ENCODE measurements at places on chromosomes 16 and 17.

- DNase-seq, result peak; percentile 71
These were observed 125.3 kb downstream of the FTO start for GRCh38 chr16:53829186-53829747.

DNA sequence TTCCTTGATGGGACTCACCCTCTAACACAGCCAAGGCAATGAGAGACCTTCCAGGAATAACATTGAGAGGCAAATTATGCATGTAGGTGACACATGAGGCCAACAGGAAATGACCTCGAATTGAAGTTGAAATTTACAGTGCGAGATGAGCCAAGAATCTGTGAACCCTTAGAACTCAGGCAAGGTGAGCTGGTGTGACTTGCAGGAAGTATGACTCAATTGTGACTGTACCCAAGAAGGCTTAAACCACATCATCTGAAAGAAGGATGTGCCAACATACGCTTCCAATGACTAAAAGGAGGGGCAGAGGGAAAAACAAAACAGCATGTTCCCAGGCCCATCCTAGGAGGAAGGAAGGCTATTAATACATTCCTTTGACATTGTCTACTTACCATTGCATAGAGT, 44.8 kb downstream of the PITPNC1 start:
- DNase-seq, result peak; percentile 98

DNA sequence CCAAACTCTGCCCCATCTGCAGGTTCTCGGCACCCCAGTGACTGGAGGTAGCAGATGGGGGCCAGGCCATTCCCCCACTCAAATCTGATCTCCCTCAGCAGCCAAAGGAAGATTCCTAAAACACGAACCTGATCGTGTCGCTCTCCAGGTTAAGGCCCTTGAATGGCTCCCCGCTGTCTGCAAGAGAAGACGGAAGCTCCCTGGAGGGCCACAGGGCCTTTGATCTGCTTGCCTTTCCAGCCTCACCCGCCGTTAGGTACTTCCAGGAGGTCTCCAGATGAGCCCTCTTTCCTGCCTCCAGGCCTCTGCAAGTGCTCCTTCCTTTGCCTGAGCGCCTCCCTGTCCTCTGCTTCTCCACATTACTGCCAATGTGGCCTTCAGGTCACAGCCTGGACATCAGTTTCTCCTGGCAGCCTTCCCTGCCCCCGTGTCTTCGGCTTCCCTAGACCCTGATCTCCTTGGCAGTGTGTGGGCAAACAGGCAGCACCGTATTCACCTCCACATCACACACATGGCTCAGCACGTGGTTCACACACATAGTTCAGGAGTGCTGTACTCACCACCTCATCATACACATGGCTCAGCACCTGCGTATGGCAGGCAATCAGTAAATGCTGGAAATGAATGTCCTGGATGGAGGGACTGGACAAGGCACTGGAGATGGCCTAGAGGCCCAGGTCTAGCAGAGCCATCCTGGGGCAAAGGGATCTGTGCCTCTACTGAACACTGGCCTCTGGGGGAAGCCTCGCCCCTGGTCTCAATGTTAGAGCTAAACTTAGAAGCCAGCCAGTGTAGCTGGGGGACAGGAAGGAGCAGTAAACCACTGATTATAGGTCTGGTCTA, 26.4 kb upstream of the MRPS23 start:
- peak; percentile 40 for DNase-seq

GRCh38 chr16:72935896-72936295, 112.0 kb downstream of the ZFHX3 start:
- DNase-seq, result no peak

GRCh38 chr16:54847207-54847606, 83.5 kb upstream of the IRX5 start:
- no peak for DNase-seq

DNA sequence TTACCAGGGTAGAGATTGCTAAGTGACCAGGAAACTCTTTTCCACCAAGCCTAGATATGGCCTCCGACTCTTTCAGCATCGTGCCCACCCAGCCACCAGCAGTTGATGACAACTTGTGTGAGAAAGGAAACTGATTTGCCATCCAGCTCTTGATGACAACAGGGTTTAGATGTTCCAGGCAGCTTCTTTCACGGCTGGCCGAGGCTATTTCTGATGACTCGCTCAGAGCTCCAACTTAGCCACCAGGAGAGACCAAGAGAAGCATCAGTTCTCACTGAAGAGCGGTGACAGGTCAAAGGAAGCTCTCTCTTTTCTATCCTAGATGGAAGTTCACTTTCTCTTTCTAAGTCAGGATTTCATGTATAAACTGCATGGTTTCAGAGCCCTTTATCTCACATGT, 61.2 kb downstream of the MPHOSPH6 start:
- DNase-seq, result no peak

GRCh38 chr17:43051969-43052368, 26.9 kb downstream of the RND2 start:
- DNase-seq, result no peak

GRCh38 chr17:73628642-73629552, 15.3 kb downstream of the SDK2 start:
- DNase-seq, result no peak

DNA sequence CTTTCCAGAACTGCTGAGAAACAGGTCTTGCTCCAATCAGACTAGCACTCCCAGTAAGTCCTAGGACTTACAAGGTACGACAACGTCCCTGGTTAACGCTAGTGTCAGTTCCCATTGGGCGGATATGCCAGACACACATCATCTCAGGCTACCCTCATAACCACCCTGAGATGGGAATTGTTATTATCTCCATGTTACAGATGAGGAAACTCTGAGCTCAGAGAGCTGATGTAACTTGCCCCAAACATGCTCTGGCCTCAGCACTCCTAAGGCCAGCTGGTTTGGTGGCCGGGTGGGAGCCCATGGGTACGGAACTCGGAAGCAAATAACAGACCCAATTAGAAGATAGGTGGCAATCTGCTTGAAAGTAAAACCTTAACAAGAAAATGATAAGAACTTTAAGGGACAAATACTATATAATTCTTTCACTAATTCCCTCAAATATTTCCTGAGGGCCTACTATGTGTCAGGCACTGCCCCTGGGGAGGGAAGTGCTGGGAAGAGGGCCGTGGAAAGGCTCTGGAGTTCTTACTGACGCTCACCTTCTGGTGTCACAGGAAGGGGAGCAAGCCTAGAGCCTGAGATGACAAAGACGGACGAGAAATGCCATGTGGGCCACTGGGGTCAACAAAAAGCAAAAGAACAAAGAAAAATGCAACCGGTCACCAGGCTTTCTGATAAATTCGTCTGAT, 6.9 kb downstream of the CREBBP start:
- peak; percentile 28 for DNase-seq

GRCh38 chr17:19370493-19370960, 7.8 kb upstream of the MAPK7 start:
- no peak for DNase-seq

DNA sequence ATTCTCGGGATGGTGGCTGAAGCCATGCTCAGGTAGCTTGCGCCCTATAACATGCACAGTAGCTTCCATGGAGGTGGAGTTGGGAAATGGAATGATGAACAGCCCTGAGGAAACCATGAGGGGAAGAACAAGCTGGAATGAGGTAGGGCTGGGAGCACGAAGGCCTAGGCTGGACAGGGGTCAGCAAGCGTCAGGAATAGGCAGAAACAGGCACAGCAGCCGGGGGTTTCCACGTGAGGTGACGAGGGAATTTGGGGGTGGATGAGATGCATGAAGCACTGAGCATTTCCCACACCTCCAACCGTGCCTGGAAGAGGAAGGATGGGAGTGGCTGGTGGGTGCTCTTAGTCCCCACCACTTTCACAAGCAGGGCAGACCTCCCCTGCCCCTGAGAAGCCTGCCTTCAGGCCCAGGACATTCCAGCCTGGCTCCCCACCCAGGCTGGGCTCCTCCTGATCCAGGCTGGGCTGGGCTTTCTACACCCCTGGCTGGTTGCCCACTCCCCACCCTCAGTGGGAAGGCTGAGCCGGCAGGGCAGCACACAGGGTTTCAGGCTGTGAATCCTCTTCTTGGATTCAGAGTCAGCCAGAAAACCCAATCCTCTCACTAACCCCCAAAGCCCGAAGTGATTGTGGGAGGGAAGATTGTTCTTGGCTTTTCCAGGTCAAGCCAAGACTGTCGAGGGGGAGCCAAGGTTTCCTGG, 21.9 kb downstream of the PLEKHG4 start:
- DNase-seq, result no peak

DNA sequence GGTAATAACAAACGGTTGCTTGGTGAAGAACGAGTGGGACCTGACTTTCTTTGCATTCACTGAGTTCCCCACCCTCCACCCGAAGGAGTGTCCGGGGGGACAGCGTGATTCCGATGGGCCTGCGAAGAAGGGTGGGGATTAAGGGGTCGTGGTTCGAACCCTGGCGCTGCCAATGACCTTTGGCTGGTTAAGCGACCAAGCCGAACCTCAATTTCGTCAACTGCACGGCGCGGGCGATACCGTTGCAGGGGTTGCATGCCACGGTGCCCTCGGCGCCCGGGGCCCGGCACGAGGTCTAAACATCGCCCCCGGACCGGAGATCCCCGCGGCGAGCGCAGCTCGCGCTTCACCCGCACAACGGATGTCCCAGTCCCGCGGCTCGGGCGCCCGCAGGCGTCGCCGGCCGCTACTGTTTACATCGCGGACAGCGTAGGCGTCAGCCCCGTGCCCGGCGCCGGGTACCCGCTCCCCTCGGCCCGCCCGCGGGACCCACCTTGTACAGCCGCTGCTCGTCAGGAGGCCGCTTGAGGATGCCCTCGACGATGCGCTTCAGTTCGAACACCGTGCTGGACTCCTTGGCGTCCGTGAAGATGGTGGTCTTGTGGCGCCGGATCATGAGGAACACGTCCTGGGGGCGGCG, 460 bp downstream of the ELOB start:
- DNase-seq, result no peak

GRCh38 chr16:21159281-21159951, 942 bp downstream of the LDAF1 start:
- DNase-seq, result no peak

GRCh38 chr17:79379700-79380445, 231.0 kb downstream of the RBFOX3 start:
- DNase-seq, result no peak

DNA sequence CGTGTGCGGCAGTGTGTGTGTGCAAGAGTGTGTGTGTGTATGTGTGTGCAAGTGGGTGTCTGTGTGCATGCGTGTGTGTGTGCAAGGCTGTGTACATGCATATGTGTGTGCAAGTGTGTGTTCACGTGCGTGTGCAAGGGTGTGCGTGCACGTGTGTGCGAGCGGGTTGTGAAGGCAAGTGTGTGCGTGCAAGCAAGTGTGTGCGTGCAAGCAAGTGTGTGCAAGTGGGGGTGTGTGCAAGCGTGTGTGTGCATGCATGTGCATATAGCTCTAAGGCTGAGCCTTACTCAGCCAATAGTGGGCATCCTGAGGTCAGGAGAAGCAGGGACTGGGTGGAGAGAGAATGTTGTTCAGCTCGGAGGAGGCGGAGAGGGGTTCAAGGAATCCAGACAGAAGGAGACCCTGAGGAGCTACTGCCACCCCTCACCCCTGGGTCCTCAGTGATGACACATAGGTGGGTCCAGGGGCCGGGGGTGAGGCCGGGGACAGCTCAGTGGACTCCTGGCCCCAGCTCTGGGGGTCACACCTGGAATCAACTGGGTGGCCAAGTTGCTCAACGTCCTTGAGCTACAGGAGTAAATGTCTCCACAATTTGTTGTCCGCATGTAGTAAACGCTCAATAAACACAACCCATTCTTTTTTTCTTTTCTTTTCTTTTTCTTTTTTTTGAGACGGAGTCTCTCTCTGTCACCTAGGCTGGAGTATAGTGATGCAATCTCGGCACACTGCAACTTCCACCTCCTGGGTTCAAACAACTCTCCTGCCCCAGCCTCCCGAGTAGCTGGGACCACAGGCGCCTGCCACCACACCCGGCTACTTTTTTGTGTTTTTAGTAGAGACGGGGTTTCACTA, 1.8 kb downstream of the PRR29 start:
- DNase-seq, result no peak

DNA sequence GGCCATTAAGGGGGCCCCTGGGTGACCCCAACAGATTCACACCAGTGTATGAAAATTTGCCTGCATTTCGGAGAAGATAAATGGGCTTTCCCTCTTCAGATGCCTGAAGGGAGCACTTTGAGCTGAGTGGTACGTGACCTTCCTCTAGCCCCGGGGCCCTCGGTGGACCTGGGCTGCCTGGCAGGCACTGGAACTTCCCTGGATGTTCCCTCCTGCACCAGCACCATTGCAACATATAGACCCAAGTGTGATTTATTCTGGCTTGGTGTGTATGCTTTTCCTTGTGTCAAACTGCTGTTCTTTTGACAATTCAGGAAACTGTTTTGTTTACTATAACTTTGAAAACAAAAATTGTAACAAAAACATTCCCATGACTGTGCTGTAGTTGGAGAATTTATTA, 93.8 kb downstream of the TNFRSF13B start:
- DNase-seq, result no peak

DNA sequence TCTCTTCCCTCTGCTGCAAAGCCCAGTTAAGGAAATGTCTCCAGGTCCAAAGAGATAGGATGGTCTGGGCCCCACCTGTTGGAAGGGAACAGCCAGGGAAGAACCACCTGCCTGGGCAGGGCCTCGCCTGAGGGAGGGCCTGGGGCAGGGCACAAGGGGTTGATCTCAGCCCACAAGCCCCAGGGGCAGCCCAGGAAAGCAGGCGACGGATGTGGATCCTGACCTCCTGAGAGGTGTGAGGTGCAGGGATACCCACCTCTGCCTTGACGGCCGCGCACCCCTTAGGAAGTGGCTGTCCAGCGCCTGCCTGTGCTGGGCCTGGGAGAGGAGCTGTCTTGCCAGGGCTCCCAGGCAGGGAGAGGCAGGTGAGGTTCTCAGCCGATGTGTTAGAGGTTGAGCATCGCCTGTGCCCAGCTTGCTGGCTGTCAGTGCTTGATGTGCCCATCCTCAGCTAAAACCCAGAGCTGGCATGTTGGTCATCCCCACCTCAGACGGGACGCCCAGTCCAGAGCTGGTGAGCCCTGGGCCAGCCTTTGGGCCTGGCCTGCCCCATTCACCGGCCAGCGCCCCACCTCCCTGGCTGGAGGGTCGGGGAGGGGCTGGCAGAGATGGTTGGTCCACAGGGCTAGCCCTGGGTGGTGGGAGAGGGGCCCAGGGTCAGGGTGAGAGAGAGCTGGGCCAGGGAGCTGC, 434 bp downstream of the CEMP1 start:
- no peak for DNase-seq

DNA sequence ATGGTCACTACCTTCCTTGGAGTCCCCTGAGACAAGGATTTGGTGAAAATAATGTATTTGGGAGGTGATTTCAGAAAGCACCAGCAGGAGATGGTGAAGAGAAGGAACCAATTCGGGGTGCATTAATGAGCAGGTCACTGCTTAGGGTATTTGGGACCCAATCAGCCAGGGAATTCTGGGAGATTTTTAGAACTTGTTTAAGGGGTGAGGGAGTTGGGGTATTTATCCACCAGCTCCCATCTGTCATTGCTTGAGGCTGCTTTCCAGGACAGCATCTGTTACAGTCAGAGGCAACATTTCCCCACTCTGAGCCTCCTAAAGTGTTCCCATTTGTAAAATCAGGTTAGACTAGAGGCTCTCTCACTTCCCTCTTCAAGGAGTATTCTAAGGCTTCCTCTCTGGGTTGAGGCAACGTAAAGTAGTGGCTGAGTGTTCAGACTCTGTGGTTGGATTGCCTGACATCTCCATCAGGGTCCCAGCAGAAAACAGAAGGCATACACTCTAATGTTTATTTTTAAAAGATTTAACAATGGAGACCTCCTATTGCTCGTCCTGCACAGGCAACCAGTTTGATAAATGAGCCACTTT, 60.9 kb downstream of the CLEC19A start:
- DNase-seq, result no peak
